ENCODE measurements at places on chromosomes 2 and 18.

- no peak for DNase-seq
Observed at GRCh38 chr18:64097497-64097896, 51.4 kb downstream of the LINC00305 start.

- DNase-seq: no peak
Observed at GRCh38 chr18:63223837-63224236, 95.7 kb downstream of the BCL2 start.

DNA sequence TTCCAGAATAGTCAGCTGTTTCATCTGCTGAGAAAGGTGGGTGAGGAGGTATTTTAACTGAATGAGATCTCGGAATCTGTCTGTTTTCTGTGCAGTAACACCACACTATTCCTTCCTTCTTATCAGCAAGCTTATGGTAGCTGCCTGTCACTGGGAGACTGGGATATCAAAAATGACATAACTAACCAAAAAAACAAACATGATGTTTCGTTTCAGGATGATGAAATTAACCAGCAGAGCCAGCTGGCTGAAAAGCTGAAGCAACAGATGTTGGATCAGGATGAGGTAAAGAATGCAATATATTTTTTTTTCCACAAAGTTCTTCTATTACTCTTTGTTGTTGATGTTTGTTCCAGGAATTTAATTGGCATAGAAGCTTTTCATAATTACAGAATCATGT lies 59.8 kb upstream of the LYPD6B start:
- DNase-seq: no peak

- DNase-seq: no peak
Observed at GRCh38 chr2:65267008-65267407, 39.4 kb downstream of the ACTR2 start.

GRCh38 chr2:9800975-9801726 lies 42.1 kb upstream of the TAF1B start:
- DNase-seq: no peak

- no peak for DNase-seq
Observed at GRCh38 chr2:71151620-71152019, 21.2 kb downstream of the MPHOSPH10 start.

DNA sequence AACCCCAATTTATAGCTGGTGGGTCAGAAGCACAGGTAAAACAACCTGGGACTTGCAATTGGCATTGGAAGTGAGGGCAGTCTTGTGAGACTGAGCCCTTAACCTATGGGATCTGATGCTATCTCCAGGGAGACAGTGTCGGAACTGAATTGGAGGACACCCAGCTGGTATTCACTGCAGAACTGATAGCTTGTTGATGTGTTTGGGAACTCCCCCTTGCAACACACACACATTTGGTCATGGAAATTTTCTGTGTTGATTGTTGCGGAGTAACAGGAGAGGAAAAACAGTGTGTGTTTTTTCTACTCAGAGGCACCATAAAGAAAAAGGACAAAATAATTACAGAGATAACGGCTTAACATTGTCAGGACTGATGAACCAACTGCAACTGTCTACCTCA lies 16.1 kb downstream of the TPGS2 start:
- no peak for DNase-seq

- no peak for DNase-seq
Observed at GRCh38 chr2:42229949-42230348, 60.8 kb downstream of the EML4 start.

DNA sequence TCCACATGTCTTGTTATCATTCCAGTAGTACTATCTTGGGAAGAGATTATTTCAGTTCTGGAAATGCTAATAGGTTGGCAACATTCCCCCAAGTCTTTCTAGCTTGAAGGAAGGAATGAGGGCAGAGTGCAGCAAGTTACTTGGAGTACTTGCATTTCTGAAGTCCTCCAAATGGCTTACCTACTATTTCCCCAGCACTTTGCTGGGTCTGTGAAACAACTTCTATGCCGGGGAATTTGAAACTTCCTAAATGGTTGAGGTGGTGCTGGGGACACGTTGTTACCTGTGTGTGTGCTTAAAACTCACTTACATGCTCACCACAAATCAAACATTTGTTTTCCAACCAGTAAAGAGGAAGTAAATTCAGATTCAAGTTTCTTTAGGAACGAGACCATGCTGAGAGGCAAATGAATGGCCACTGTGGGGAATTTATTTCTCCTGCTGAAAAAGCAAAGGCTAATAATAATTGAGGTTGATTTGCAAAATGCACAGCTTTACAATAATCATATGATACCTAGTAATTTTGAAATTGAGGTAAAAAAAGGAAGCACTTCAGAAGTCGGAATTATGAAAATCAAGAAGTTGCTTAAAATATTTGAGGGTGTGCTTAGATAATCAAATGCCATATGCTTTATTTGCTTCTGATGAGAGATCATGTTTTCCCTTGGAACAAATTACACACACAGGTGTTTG lies 1167.7 kb upstream of the ZEB2 start:
- DNase-seq: no peak

GRCh38 chr2:127080226-127080937 lies 26.6 kb downstream of the BIN1 start:
- no peak for DNase-seq

- no peak for DNase-seq
Observed at GRCh38 chr2:219728991-219729487, 101.6 kb downstream of the SLC4A3 start.

GRCh38 chr2:99504844-99505584 lies 15.2 kb upstream of the REV1 start:
- no peak for DNase-seq

- DNase-seq: no peak
Observed at GRCh38 chr2:207805566-207806226, 36.0 kb upstream of the FZD5 start.

- no peak for DNase-seq
Observed at GRCh38 chr2:83565181-83565580, 893.9 kb downstream of the SUCLG1 start.

DNA sequence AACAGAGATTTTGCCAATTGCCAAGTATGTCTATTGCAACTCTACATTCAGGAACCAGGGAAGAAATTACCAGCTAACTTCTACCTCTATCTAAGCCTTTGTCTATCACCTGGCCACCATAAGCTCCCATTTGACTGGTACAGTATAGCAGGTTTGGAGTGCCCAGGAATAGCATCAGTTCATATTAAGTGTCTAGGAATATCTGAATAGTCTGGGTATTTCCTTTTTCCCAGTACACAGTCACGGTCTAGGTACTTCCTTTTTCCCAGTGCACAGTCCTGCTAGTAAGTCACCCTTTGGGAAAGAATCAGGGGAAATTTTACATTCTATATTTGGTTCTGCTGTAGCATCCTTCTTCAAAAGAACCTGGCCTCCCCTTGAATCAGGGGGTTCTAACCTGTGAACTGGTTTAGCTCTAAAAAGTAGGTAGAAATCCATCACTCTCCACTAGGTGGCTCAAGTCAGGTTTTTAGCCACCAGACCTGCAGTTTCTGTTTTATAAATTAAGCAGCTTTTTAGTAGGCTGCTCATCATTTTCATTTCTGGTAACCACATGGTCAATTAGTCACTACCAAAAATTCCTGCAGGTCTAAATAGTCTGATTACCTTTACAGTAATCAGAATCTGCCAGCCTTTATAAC lies 49.3 kb upstream of the DNAJC10 start:
- no peak for DNase-seq

DNA sequence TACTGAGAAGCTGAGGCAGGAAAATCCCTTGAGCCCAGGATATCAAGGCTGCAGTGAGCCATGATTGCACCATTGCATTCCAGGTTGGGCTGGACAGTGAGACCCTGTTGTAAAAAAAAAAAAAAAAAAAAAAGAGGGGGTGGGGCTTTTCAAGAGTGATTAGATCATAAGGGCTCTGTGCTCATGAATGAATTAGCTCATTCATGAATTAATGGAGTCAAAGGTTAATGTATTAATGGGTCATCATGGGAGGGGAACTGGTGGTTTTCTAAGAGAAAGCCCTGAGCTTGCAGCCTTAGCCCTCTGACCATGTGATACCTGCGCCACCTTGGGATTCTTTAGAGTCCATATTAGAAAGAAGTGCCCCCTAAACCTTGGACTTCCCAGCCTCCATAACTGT lies 4.5 kb downstream of the SLC19A3 start:
- no peak for DNase-seq

DNA sequence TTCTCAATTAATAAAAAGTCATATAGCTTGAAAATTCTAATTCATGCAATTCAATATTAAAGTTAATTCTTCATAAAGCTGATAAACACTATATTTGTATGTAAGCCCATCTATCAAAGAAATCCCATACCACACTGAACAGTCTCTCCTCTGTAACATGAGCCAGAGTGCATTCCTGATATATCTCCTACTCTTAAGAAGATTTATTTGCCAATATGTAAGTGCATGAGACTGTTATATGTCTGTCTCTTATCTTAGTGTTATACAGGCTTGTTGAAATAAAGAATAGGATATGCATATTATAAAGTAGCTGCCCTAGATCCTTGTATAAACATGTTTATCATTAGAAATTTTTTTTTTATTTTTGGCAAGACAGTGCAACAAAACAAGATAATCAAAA lies 40.4 kb upstream of the TTC32 start:
- no peak for DNase-seq

DNA sequence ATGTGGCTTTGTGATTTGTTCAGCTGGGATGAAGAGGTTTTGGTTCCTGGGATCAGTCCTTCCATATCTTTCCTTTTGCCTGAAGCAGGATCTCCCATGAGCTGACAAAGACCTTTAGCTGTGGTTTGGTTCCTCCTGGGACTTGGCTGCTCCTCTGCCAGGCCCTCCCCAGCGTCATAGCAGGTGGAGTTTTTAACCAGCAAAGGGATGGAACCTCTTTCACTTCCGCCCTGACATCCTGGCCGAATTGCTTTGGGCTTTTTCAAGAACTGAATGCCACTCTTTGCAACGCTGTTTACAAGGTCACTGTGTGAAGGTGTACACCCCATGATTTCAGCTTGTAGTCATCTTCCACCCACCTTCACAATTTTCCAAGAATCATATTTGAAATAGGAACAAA lies 390 bp downstream of the PCARE start:
- DNase-seq: no peak

DNA sequence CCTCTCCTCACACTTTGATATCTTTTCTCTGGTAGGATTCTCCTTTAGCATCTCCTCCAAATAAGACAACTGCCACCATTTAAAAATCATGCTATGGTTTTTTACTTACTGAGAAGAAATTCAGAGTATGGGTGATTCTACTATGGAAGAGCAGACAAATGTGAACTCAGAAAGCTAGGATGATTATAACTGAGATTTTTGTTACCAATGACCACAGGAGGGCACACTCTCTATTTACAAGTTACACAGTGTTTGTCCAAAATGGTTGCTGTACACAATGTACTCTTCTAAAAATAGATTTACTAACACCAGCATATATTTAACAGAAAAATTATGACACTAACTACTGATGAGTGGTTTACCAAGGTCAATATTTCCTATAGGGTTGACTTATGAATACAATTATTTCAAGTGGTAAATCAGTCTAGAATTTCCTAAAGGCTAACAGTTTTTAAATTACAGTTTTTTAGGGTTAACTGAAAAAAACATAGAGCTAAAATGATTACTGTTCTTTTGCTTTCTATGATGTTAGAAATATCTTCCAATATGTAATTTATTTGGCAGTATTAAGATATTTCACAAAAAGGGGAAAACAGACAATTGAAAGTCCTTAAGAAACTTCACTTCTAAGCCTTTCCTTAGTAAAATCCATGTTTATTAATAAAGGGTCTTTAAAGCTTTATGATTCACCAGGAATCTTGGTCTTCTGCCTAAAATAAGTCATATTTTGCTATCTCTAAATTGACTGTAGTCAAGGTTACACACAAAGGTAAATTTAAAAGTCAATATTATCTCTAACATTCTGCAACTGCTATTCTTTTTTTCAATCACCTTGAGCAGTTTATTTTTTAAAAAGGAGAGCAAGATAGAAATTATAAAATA lies 57.2 kb downstream of the MAP4K3 start:
- no peak for DNase-seq

DNA sequence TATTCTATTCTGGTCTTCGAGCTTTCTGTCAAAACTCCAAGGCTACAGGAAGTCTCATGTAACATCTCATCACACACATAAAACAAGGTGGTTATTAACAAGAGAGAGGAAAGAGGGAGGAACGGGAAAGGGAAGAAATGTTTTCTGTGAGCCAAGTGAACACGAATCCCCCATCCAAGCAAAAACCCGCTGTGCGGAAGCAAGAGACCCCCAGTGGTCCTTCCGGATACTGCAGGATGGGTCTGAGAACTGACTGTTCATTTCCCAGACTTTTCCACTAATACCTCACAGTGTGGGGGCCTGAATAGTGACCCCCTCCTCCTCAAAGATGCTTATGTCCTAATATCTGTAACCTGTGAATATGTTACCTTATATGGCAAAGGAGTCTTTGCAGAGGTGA lies 19.0 kb upstream of the DIPK1C start:
- DNase-seq: peak; percentile 36

DNA sequence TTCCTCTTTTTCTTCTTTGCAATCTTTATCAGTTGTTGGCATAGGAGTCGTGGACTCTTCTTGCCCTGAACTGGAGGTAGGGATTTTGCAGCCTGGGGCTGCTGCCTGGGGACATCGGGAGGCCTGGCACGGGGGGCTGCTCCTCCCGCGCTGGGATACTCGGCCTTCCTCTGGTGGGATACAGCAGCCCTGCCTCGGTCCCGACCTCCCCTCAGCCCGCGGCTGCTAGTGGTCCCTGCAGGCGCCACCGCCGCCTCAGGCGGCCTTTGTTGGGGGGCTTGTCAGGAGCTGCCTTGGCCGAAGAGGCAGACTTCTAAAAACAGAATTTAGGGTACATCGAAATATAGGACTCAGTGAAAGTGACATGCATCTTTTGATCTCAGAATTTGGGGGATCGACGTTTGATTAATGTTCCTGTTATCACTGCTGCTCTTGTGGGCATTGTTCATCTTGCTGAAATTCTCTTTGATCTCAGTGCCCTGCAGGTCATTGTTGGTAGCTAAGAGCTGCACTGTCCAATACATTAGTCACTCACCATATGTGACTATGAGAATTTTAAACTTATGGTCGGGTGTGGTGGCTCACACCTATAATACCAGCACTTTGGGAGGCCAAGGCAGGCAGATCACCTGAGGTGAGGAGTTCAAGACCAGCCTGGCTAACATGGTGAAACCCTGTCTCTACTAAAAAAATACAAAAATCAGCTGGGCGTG lies 16.3 kb downstream of the POLR2D start:
- no peak for DNase-seq

GRCh38 chr2:239596253-239596652 lies 195.4 kb upstream of the HDAC4 start:
- peak; percentile 2 for DNase-seq

- DNase-seq: no peak
Observed at GRCh38 chr2:149828520-149829210, 241.1 kb upstream of the MMADHC start.

- no peak for DNase-seq
Observed at GRCh38 chr2:216302981-216303676, 69.2 kb downstream of the MARCHF4 start.

All from progenitor cell of endocrine pancreas (in vitro differentiated cells).